ENCODE measurements at places on chromosomes 16 and 17.

- no peak for DNase-seq
Observed at GRCh38 chr17:44469676-44470075, 33.5 kb downstream of the GPATCH8 start.

GRCh38 chr16:52203096-52203495, 343.8 kb downstream of the TOX3 start:
- DNase-seq: no peak

DNA sequence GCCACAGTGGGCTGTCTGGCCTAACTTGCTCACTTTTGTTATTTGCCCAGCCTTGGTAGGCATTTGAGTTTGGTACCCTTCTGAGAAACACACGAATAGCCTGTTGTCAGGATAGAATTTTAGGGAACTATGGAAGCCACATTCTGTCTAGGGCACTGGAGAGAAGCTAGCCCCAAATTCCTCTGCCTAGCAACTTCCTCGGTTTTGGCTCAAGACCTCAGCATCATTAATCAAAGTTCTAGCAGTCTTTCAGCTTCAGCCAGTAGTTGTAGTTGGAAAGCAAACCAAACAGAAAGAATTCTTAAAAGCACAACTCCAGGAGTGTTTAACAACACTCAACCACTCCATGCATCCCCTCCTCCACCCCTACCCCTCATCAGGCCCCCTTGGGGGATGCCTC, 572.1 kb upstream of the PSMD7 start:
- DNase-seq: no peak

DNA sequence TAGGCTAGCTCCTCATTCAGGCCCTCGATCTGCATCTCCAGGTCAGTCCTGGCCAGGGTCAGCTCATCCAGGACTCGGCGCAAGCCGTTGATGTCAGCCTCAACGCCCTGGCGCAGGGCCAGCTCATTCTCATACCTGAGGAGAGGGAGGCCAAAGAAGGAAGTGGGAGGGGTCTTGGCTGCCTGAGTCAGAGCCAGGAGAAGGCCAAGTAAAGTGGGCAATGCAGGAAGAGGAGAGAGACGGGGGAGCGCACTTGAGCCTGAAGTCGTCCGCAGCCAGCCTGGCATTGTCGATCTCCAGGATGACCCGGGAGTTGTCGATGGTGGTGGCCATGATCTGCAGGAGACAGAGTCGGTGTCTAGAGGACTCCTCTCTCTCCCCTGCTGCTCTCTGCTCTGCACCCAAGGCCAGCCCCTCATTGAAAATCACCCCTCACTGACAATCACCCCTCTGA, 1.8 kb downstream of the KRT15 start:
- DNase-seq: no peak

GRCh38 chr16:72961863-72962262, 86.1 kb downstream of the ZFHX3 start:
- DNase-seq: no peak

All from esophagus squamous epithelium (tissue), 5 donors.